ENCODE measurements at places on chromosomes 3 and 15.

DNA sequence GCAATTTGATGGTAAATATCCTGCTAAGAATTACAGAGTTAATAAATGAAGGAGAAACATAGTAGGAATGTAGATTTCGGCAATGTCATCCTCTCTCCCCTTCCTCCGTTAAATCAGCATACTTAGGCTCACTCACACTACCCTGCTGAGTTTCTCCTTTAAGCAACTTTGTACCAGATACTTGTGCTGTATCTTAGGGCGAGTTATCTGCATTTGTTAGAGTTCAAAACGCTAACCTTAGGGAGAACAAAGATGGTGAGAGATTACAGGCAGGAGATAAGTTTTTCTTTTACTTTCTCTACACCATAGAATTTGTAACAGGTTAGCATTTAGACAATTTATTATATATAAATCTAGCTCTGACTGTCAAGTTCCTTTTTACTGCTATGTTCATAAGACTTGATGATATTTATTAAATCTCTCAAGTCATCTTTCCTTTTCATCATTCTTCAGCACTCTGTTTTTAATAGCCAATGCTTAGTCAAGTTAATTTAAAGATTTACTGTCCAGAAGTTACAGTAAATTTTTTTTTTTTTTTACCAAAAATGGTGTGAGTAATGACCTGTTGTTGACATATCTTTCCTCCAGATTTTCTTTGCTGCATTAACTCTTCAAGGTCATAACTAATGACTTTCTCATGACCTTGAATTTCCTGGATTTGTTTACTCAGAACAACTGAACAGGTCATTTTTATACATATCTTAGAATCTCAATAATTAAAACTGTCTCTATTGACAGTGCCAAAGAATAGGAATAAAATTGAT is 22.2 kb downstream of the SUCNR1 start:
- no peak for DNase-seq

DNA sequence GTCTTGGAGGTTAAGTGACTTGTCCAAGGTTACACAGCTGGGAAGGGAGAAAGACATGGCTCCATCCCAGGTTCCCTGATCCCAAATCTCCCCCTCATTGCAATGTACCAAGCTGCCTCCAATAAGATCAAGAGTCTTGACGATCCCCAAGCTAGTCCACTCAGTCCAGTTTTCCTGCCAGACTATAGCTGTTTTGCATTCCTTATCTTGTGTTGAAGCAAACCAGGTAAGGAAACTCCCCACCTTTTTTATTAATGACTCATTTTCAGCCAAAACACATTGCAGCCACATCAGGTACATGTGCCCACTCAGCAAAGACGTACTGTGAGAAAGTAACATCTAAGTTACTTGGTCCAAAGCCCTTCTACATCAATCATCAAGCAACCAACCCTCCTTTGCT is 41.9 kb downstream of the LIPC start:
- DNase-seq: no peak

GRCh38 chr15:28885630-28886430 is at the start of gene APBA2:
Gene APBA2, plus strand, starts transcription at chr15:28885974. Its CDS starts 167,911 bp downstream, at chr15:29053885.
- DNase-seq: peak; percentile 24

DNA sequence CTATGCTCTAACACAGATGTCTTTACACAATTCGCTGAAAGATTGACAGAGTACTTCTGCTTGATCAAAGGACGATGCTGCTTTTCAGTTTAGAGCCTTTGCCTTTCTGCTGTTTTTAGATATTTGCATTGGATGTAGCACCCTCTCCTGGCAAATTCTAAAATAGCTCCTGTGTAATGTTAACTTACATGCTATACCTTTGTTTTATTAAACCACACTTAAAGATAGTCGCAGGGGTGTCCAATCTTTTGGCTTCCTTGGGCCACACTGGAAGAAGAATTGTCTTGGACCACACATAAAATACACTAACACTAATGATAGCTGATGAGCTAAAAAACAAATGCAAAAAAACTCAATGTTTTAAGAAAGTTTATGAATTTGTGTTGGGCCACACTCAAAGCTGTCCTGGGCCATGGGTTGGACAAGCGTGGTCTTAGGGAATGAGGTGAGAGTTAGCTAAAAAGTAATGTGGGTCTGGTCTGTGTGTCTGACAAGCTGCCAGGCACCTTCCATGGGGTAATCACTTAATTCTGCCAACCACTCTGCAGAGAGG is 62.9 kb downstream of the ATG7 start:
- DNase-seq: no peak

GRCh38 chr3:78820542-78820941 is 947.3 kb downstream of the ROBO1 start:
- DNase-seq: no peak

DNA sequence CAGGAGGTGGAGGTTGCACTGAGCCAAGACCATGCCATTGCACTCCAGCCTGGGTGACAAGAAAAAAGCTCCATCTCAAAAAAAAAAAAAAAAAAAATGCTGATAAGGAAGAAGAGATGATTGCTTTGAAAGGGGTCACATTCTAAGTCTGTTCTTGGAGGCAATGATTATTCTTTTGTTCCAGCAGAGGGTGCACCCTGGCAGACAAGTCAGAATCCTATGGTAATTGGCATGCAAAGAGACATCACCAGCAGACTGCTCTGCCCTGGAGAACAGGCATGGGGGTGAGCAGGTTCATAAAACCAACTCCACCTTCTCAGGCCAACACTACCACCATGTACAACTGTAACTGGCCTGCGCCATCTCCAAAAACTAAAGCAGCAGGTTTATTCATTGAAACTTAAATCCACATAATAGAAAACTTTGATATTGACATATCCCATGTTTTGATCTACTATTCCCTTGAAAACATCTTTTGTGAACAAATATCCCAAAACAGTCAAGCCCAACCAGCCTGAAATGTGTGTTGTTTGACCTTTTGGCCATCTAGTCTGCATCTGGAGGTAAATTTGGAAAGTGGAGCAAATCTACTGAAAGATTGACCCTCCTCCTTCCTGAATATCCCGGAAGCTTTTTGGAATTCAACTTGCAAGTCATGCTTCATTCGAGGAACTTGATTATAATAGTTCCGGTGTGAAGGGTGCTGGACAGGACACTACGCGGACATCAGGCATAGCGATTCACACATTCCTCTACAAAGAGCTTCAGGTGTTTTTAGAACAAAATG is 100.3 kb downstream of the MECOM start:
- DNase-seq: no peak

DNA sequence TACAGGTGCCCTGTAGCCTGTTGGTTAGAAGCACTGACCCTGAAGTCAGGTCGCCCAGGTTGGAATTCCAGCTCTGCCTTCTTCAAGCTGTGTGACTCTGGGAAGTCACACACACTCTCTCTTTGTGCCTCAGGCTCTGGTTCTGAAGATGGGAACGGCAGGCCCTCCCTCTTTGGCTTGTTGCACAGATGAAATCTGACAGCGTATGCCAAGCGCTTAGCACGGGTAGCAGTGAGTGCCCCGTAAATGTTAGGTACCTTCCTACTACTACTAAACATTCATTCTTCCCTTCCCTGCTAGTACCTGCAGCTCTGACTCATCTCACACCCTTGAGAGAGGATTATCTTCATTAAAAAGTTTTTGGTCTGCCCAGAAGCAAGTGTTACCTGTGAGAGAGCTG is 139.0 kb downstream of the PGPEP1L start:
- DNase-seq: no peak

DNA sequence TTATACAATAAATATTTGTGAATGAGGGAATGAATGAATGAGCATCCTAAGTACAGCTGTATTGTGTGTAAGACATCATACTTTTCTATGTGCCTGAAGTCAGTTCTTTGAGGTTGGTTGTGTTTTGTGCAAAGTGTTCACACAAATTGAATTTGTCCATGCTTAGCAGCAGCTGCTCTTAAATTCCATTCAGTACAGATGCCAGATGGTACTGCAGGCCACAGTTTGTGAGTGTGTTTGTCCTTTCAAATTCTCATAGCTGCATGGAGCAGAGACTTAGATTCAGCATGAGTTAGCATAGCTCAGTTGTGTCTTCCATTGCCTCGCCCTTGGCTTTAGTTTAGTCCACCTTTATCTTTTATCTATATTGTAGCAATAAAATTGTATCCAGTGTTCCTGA is 3.8 kb upstream of the ZNF385D start:
- no peak for DNase-seq

- no peak for DNase-seq
Observed at GRCh38 chr3:126414961-126415660, 20.4 kb downstream of the CFAP100 start.

GRCh38 chr3:50661321-50661837 is 13.3 kb upstream of the DOCK3 start:
- no peak for DNase-seq

GRCh38 chr3:112350018-112350810 is 17.3 kb downstream of the CD200 start:
- no peak for DNase-seq

- DNase-seq: no peak
Observed at GRCh38 chr3:187684880-187685279, 14.7 kb upstream of the SST start.

GRCh38 chr3:184531626-184532280 is 29.8 kb upstream of the EPHB3 start:
- DNase-seq: no peak

- no peak for DNase-seq
Observed at GRCh38 chr3:133709139-133709750, 36.9 kb upstream of the TF start.

- DNase-seq: no peak
Observed at GRCh38 chr15:74432271-74432967, 1.3 kb downstream of the SEMA7A start.

DNA sequence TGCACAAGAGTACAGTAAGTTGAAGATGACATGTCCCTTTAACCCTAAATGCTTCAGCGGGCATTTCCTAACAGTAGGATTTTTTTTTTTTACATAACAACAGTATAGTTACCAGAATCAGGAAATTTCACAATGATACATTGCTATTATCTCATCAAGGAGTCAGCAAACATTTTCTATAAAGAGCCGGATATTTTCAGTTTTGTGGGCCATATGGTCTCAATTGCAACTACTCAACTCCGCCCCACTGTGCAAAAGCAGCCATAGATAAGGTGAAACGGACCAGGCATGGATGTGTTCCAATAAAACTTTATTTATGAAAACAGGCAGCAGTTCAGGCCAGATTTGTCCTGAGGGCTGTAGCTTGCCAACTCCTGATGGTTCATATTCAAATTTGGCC is 130.6 kb downstream of the SMAD6 start:
- DNase-seq: no peak

- no peak for DNase-seq
Observed at GRCh38 chr3:30628901-30629590, 22.6 kb downstream of the TGFBR2 start.

All from activated CD8-positive, alpha-beta memory T cell treated with anti-CD3 and anti-CD28 coated beads for 1 hour (primary cell).